ENCODE measurements at places on chromosomes 3 and 15.
A peak's percentile ranks its signal among the peaks of the same experiment; 100 is the strongest.

GRCh38 chr15:57421551-57421950 lies 45.2 kb downstream of the CGNL1 start:
- no peak for DNase-seq

DNA sequence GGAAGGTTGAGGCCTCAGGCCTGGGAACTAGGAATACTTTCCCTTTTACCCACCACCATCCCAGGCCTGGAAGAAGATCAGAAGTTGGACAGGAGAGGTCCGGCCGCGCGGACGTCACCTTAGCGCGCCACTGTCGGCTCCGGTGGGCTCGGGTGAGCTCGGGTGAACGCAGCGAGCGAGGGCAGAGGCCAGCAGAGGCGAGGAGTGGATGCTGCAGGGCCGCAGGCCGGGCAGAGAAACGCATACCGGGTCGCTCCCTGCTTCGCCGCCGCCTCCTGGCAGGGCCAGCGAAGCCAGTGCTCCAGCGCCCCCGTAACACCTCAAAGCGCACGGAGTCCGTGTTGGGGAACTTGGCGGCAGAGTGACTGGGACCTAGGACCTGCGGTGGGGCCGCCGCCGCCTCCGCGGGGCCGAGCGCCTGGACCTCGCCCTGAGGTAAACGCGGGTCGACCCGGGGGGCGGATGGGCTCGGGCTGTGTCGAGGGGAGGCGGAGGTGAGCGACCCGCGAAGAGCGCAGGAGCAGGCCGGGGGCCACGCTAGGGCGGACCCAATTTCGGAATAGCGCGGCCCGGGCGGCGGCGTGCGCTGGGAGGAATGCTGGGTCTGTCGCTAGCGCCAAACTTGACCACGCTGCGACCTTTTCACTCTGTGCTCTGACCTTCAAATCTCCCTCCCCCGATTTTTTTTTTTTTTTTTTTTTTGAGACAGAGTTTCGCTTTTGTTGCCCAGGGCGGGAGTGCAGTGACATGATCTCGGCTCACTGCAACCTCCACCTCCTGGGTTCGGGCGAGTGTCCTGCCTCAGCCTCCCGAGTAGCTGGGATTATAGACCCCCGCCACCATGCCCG lies 1.6 kb downstream of the CYP11A1 start:
- peak; percentile 87 for DNase-seq

DNA sequence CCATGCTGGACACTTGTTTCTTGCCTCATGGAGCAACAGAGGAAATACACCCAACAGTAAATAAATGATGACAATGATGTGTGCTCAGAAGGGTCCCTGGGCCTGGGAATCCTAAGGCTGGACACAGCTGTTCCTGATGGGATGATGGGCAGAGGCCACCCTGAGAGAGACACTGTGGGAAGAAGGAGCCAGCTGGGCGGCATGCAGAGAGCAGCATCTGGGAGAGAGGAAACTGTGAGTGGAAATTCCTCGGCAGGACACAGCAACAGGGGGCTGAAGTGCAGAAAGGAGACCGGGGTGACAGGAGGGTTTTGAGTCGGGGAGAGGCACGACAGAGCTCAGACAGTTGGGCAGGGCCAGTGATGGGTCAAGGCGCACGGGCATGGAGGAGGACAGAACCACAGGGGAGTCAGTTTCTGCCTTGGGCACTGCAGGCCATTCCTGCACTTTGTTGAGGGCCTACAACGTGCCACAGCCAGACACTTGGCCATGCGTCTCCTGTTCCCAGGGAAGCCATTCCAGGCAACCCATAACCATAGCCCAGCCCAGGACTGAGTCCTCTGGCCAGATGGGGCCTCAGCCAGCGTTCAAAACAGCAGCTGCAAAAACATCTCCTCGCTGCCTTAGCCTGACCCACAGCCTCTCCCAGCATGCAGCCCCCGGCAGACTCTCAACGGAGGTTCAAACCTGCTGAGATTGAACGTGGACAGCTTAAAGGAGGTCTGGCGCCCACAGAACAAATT lies 36.7 kb upstream of the SLC6A1 start:
- no peak for DNase-seq

DNA sequence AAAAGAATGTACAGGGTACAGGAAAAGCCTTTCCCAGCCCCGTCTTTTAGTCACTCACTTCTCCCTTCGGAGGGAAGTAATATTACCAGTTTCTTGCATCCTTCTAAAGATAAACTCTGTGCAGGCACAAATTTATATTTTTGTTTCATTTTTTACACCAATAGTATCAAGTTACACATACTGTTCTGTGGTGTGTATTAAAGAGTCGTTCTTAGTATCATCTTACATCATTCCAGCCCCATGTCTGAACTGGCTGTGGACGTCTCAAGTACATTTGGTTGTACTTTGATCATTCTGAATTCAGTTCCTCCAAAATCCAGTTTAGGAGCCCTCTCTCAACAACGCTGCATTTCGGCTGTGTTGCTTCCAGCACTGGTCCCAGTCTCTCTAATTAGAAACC lies 68.7 kb downstream of the LMLN start:
- DNase-seq = no peak

DNA sequence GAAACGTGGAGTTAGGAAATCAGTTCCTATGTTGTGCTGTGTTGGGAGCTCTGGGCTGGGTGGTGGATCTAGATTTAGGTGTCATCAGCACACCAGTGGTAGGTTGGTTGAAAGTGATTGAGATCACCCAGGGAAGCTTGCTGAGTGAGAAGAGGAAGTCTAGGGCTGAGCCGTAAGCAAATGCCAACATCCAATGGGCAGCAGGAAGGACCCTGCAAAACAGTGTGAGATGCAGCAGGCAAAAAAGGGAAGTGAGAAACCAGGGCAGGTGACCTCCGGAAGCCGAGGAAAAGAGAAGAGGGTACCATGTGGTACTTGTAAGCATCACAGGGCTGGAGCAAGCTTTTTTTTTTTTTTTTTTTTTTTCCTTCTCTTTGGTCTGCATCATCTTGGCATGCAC lies 15.9 kb upstream of the COPG1 start:
- no peak for DNase-seq

DNA sequence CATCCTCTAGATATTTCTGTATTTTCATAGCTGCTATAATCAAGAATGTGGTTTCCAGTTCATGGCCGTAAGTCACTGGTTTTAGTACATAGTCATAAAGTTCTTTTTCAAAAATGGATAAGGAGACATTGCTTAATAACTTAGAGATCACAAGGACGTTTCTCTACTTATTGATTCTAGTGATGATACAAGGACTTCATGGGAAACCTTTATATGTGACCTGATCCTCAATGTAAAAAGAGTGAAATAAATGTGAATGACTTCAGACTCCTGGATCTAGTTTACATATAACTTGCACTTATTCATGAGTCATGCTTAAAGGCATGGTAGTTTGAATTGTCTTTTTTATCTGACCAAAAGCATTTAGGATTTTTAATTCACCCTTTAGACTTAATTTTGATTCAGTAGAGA lies 35.2 kb downstream of the TSC22D2 start:
- DNase-seq = no peak

GRCh38 chr3:72595927-72596610 lies 252.2 kb downstream of the SHQ1 start:
- no peak for DNase-seq

DNA sequence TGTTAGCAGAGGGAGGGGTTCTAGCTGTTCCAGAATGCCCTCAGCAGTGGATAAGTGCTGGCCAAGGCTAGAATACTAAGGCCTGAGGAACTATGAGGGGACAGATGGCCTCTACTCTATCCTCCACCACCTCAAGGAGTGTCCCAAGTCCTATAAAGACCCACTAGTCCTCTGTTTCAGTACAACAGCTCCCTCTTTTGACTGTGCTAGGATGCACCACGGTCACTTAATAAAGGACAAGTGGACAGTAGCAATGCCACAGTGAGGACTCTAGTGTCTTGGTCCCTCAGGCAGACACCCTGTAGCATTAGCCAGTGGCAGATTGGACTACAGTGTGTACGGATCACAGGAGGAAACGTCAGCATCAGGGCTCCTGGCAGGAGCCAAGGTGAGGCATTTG lies 171.8 kb upstream of the PROK2 start:
- DNase-seq = no peak

- DNase-seq = no peak
These were observed 42.5 kb downstream of the SCN10A start for GRCh38 chr3:38773528-38773927.

- DNase-seq = no peak
These were observed 214.6 kb downstream of the SLCO3A1 start for GRCh38 chr15:92068121-92068520.

GRCh38 chr3:49339581-49339940 lies 292 bp downstream of the USP4 start:
- DNase-seq = no peak

- DNase-seq = no peak
These were observed 329.1 kb upstream of the ROBO1 start for GRCh38 chr3:80096909-80097308.

DNA sequence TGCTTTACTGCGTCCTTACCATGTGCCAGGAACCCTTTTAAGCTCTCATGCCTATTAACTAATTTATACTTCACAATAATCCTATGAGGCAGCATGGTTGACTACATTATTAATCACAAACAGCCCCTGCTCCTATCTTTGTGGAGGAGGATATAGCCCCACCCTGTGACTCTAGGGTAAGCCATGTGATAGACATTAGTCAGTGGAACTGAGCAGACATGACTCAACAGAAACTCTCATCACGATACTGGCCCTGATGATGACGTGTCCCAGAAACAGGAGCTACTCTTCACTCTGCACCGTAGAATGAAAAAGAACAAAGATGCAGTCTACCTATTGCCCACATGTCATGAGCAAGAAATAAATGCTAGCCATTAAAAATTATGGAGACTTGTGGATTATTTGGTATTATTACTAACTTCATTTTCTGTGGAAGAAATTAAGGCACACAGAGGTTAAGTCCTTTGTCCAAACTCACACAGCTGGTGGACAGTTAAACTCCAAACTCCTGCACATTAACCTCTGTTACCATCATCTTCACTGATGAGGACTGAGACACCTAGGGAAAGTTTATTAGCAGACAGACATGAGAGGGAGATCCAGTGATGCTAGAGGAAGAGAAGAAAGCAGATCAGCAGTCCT lies 51.2 kb downstream of the CFAP20DC start:
- DNase-seq = no peak

GRCh38 chr15:35286721-35287120 lies 201.6 kb upstream of the NANOGP8 start:
- DNase-seq = no peak

- no peak for DNase-seq
These were observed 33.5 kb upstream of the PDE8A start for GRCh38 chr15:84947947-84948830.

DNA sequence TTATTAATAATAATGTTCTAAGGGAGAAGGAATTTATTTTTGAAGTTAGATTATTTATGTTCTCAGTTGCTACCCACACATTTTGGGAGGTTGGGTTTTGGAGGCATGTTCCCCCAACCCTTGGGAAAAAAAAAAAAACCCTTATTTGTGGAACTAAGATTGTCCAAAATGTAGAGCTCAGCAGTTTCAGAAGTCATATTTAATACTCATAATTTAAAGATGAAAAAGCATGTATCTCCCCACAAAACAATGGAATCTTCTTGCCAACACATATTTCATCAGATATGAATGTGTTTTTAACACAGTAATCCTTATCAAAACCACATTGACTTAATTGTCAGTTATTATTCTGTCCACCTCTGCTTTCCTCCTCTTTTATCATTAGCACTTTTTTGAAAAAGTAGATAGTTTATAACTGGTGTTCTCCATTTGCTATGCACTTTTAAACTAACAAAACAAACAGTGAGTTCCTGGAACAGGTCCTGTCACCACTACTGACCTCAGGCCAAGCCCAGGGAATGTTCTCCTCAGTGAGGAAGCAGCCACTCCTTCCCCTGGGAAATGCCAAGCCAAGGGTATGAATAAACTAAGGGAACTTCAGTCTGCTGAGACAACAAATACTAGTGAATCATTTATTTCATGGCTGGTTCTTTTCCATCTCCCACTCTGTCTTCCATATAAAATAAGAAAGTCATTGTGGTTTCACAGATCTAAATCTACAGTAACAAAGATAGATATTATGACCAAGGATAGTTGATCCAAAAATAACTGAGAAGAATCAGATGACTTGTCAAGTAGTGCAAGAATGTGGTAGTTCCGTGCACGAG lies 414.4 kb upstream of the ALCAM start:
- no peak for DNase-seq

DNA sequence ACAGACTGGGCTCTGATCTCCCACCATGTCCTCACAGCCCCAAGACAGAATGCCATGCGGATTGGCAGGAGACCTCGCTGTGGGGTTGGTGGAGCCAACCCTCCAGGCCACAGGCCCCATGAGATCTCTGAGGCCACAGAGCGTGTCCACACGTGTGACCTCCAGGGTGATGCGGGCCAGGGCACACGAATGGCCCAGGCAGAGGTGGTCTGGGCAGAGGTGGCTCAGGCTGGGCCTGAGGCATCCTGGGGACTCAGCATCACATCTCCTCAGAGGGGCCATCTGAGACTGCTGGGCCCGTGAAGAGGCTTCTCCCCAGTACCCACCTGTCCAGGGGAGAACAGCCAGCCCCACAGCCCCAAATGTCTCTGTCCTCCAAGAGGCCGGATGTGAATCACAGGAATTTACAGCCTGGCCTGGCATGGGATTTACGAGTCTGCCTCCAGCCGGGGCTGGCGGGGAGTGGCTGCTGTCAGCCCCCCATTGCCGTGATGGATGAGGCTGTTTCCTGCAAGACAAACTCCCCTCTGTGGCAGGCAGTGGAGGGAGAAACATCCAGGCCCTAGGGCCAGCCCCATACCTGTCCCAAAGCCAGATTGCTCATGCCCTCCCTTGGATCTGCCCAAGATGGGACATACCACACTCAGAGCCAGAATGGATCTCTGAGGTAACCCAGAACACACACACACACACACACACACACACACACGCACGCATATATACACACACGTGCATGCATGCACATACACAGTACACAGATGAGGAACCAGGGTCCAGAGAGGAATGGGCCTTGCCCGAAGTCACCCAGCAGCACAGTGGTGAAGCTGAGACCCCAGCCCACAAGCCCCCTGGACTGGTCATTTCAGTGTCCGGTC lies 208.3 kb downstream of the TBC1D2B start:
- DNase-seq = peak; percentile 61

GRCh38 chr3:149895339-149895738 lies 75.4 kb downstream of the PFN2 start:
- no peak for DNase-seq

- DNase-seq = no peak
These were observed 342.1 kb downstream of the TIGIT start for GRCh38 chr3:114635878-114636277.

GRCh38 chr15:29904757-29905417 lies 82.6 kb upstream of the TJP1 start:
- no peak for DNase-seq

DNA sequence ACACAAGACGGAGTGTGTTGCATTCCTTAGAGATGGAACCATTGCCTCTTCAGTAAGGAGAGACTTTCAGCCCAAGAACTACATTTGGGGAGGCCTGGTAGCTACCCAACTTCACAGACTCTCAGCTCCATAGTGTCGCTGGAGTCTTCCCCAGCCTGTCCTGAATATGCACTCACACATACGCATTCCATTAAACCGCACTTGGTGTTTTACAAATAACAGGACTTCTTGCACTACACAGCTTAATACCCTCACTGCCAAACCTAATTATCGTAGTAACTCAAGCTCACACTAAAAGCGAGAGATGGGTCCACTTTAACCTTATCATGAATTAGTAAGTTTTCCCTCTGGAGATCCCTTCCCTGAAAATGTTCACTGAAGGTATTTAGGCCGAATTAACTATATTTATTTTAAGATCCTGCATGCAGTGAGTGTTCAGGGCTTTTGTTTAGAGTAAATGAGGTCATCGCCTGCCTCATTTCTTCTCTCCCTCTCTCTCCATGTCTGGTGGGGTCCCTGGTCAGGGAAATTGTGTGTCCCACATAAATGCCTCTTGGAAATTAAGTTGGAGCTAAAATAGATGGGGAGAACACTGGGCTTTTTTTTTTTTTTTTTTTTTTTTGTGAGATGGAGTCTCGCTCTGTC lies 171.9 kb downstream of the FAM43A start:
- DNase-seq = no peak
